ENCODE measurements at places on chromosomes 2 and 18.

DNA sequence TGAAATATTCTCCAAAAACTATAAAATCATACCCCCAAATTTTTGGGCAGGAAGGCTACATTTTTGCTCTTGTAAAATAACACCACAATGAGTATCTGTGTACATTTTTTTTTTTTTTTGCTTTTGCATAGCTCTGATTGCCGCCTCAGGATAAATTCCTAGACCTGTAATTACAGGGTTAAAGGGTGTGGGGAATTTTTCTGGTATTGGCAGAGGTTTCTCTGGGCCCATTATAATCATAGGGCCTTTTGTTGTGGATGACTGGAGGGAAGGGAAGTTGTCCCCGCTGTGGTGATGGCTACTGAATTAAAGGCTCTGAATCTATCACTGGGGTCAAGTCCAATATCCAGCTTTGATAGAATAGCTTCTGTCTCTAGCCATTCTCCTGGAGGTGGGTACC lies 26.6 kb downstream of the CCDC195 start:
- no peak for DNase-seq

DNA sequence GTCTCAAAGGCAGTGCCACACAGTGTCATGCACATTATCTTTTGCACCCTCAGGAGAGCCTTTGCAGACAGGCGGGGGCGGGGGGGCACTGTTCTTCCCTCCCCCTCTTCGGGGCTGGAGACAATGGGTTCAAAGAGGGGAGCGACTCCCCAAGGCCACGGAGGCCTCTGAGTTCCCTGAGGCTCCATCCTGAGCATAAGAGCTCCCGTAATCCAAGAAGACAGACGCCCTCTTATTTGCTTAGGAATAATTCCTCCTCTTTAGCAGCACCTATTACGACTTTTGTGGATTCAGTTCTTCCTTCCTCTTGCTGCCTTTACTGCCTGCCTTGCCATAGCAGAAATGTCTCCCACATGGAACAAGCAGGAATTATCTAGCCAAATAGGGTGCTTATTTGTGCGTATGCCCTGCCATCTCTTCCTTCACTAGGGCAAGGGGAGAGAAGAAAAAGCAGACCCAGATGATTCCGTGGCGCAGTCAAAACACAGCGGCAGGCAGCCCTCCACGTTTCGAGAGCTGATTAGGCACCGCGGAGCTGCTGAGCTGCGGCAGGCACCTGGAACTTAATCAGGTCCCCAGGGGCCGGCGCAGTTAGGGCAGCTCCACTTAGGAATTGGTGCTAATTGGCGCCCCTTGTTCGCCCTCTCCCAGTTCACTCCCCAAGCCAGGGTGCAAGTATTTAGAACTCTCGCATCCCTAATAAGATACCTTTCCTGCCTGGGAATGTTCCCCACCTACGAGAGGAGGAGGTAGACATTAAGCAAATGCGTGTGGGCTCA lies 233.4 kb upstream of the MYT1L start:
- no peak for DNase-seq

DNA sequence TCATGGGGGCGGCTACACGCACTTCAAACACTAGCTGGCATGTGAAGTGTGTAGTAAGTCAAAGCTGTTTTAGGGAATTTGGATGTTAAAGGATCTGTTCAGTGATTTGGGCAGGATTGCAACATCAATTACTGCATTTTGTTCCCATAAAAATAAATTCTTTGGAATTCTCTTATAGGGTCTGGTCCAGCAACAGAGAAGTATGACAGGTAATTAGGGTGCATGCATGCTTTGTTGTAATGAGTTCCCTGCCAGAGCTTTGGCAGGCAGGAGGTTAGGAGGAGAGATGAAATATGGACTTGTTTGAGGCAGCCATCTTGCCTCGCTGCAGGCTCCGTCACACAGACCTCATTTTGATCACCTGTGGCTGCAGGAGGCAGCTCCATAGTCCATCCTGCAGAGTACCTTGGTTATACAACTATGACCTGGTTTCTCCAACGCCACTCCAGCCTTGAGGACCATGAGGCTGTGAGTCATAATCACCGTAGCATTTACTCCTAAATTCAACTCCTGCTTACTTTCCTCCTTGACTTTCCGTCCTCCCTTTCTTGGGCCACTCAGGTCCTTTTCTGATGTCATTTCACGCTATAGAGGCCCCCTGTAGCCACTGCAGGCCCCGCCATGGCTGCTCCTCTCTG lies 26.5 kb upstream of the EML4 start:
- no peak for DNase-seq

GRCh38 chr18:40258311-40258710 lies 1696.7 kb upstream of the PIK3C3 start:
- DNase-seq: no peak

- DNase-seq: no peak
These were observed 124.3 kb upstream of the CYP26B1 start for GRCh38 chr2:72271766-72272641.

- DNase-seq: no peak
These were observed 177.7 kb downstream of the TMEM247 start for GRCh38 chr2:46657042-46657504.

GRCh38 chr2:138238908-138239307 lies 262.7 kb upstream of the SPOPL start:
- DNase-seq: no peak

DNA sequence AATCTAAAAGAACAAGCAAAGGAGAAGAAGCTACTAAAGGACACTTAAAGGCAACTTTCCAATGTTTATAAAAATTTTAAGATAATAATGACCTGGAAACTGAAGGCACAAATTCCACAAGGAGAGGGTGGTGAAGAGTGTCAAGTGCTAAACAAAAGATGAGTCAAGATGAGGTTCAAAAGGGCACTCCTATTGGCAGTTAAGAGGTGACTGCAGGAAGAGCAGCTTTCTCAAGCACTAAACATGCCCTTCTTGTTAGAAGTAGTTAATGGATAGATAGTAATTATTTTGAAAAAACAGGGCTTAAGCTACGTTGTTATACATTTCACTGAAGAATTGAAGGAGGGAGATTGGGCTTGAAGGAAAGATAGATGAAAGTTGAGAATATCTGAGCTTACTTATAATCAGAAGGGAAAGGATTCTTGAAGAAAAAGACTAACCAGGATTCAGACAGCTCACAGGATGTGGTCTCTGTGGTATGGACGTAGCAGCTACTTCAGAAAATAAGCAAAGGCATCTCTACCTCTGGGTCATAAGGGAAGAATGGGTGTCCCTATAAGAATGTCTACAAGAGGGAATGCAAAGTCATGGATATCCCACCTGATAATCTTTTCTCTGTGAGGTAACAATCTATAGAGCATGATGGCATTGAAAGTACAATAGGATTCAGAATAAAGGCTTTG lies 454.7 kb upstream of the SLC39A10 start:
- DNase-seq: no peak

GRCh38 chr2:183248866-183249567 lies 124.8 kb downstream of the NUP35 start:
- no peak for DNase-seq

GRCh38 chr2:232587512-232587911 lies 37.0 kb downstream of the EIF4E2 start:
- DNase-seq: no peak

DNA sequence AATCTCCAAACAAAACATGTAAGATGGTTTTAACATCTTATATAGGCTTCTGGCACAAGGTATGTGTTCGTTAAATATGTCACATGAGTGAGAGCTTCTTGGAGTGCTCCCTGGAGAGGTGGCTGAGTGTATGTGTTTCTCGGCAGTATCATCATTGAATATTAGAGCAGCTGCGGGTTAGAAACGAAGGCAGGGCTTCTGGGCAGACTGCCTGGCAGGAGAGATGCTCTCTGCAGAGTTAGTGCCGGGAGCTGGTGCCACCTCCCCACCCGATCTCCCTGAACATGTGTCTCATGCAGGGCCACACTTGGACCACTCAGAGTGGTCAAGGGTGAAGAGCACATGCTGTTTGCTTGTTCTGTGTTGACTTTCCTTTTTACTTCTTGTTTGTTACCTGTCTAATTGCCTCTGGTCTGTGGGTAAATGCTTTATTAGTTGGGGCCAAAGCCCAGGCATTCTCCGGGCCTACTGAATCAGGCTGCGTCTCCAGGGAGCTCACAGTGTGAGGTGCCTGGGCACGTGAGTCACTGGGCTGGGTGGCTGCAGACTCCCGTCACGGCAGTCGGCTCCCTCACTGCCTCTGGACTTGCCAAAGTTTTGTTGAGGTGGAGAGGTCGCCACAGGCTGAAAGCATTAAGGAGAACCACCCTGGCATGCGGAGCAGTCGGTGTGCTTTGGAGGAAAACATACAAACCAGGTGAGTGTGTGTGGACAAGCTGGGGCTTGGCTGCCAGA lies 246.6 kb downstream of the FHOD3 start:
- no peak for DNase-seq

GRCh38 chr2:194054313-194054712 lies 1602.7 kb upstream of the SLC39A10 start:
- DNase-seq: no peak

- peak; percentile 48 for DNase-seq
These were observed 10.3 kb upstream of the CHST10 start for GRCh38 chr2:100427627-100428258.

Measured in stimulated activated CD4-positive, alpha-beta T cell treated with anti-CD3 and anti-CD28 coated beads, Interleukin-1b, Interleukin-23, amount 100 ng/mL, for 24 hours (primary cell).